ENCODE measurements at places on chromosomes 16 and 17.

- no peak for DNase-seq
Measured at GRCh38 chr16:69501956-69502745, 63.6 kb upstream of the NFAT5 start.

- DNase-seq: no peak
Measured at GRCh38 chr17:47225436-47225858, 16.3 kb downstream of the MYL4 start.

GRCh38 chr16:69190598-69190997, 3.6 kb downstream of the SNTB2 start:
- no peak for DNase-seq

DNA sequence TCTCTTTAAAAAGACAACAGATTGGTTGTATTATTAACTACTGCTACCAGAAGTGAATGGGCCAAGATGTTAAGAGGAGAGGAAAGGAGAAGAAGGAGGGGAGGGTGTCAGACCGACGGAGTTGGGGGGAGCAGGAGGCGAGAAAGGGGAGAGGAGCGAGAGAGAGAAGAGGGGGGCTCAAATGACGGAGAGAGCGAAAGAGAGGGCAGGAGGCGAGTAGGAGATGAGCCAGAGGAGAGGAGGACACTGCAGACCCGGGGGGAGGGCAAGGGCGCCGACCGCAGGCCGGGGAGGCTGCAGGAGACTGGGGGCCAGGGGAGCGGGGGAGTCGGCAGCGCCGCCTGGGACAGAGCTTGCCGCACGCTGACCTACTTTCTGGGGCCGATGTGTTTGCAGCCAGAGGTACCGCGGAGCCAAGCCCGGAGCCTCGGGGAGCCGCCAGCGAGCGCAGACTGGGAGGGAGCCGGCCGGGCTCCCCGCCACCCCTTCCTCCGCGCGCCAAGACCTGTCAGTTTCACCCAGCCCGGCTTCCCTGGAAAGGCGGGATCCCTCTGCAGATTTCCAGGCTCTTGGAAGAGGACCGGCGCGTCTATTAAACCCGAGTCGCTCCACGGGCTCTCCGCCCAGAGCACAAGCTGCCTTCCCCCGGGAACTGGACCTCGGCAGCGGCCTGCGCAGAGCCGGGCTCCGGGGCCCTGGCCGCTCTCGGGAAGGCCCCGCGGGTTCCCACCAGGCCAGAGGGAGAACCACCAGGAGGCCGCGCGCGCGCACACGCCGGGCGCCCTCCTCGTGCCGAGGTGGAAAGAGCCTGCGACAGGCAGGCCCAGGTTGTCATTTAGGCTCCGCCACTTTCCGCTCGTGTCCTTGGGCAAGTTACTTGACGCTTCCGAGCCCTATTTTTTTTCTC, 74.6 kb downstream of the CMC2 start:
- DNase-seq: peak; percentile 20

- no peak for DNase-seq
Measured at GRCh38 chr16:3823427-3823826, 57.1 kb downstream of the CREBBP start.

DNA sequence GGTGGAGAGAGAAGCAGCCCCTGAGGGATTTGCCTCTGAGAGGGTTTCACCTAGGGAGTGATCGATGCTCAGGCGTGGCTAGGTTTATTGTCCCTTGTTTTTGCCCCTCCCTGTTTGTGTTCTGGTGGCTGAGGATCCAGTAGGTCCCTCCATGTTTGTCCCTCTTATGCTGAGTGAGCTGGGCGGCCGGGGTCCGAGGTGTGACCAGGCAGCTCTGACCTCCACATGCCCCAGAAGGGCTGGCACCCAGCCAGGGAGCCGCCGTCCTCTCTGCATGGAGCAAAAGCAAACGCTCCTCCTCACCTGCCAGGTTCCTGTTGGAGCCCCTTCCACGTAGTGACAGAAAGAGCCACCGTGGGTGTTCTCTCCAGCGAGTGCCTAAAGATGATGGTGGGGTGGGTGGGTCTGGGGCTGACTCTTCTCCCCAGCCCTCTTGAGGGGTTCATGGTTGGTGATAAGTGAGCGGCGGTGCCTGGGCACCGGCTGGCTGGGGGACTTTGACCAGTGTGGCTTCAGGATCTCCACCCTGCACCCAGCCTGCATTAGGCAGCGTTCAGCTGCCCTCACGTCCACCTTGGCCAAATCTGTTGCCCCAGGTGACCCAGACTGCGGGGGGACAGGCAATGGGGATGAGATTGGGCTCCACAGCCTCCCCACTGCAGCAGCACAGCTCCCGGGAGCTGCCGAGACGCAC, 14.1 kb upstream of the NUDT16L1 start:
- no peak for DNase-seq

DNA sequence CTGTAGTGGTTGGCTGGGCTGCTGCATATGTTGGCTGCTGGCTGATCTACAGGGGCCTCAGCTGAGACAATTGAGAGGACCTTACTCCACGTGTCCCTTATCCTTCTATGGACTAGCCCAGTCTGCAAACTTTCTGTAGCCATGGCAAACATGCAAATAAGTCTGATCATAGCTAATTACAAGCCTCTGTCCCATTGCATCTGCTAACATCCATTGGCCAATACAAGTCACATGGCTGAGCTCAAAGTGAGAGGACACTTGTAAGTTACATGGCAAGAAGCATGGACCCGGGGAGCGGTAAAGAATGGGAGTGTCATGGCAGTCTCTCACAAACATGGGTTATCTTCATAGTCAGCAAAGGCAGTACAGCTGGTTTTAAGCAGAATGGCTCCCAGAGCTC, 11.6 kb upstream of the IL4R start:
- DNase-seq: no peak

- DNase-seq: peak; percentile 15
Measured at GRCh38 chr17:44581868-44582267, 24.6 kb downstream of the FZD2 start.

DNA sequence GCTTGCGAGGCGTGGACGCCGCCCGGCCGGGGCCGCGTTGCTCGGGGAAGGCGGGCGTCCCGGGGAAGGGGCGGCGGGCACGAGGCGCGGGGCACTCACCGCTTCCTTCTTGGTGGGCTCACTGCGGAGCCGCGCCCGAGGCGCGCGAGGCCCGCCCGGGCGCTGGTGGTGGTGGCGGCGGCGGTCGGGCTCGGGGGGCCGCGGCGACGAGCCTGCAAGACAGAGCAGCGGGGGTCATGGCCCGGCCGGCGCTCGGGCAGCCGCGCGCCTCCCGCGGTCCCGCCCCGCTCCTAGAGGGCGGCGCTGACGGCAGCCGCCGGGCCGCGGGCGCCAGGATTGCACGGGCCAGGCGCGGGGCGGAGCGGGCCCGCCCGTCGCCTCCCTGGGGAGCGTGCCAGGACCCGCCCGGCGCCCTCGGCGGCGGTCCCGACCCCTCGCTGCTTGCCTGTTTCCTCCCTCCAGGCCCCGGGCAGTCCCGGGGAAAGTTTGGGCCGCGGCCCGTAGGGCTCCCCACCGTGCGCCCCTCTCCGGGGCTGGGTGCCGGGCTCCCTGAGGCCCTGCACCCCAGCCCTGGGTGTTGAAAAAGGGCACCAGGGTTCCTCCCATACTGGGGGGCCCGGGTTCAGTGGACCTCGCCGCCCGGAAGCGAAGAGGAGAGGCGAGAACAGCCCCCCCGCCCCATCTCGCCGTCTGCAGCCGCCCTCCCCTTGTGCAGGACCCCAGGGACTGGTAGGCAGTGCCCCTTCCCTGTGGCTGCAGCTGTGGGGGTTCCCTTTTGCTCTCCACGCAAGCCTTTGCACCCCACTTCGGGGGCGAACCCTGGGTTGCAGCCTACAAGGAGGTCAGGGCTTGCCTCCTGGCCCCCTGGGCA, at the start of gene C16orf74:
Gene C16orf74, minus strand, starts transcription at position 270 of the 871 bp plus-strand sequence. CDS start 15,879 bp downstream, outside the sequence.
- DNase-seq: no peak

- no peak for DNase-seq
Measured at GRCh38 chr16:9042964-9043680, 48.3 kb upstream of the HAPSTR1 start.

DNA sequence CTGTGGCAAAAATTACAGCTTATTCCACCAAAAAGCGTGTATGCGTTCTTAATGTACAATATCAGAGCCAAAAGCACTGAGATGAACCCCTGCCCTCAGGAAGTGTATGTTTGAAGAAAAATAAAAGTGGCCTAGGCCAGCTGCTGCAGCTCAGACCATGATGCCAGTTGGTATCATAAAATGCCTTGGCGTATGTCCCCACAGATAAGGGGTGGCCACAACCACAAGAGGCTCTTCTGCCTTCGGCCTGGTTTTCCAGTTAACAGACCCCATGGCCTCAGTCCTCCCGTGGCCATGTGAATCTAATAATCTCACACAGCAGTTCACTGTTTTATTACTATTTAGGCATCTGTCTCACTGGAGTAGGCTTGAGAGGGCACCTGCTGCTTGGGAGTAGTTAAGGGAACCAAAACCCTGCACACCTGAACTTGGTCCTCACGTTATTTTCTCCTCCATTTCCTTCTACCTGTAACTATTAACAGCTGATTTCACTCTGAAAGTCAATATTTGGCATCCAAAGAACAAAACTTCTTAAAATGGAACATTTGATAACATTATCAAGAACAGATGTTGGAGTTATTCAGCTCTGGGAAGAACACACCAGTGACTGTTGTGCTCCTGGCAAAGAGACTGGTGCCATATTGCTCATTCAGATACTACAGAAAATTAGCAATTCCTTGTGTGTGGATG, 34.8 kb upstream of the ERN1 start:
- DNase-seq: no peak

DNA sequence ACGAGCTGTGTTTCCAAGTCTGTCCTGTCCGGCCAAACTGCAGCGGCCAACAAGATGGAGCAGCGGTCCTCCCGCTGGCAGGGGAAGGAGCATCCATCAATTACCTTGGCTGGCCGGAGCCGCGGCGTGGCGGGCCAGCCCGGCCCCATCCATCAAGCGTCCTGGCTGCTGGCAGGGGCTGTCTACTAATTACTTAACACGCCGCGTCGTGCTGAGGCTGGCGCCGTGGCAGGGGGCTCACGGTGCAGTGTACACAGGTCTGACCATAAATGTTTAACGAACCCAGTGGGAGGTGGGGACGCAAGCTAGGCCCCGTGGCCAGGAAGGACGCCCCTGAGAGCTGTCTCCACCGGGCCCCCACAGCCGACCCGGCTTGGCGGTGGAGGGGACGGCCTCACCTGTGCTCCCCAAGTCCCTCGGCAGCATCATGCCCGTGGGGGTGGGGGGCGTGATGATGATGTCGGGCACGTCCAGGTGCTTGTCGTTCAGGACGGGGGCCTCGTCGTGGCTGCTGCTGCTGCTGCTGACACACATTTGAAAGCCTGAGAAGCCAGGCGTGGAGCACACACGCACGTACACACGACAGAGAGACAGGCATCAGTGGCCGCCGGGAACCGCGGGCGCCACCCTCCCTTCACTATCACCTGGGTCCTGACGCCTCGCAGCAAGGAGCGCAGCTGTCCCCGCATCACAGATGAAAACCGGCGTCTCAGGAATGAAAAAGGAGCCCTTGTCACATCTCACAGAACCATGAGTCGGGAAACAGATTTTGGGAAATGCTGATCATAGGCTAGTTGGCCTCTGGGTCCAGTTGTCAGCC, 21.2 kb upstream of the GINS2 start:
- DNase-seq: no peak

- peak; percentile 64 for DNase-seq
Measured at GRCh38 chr17:21549107-21549687, 143.1 kb upstream of the KCNJ18 start.

DNA sequence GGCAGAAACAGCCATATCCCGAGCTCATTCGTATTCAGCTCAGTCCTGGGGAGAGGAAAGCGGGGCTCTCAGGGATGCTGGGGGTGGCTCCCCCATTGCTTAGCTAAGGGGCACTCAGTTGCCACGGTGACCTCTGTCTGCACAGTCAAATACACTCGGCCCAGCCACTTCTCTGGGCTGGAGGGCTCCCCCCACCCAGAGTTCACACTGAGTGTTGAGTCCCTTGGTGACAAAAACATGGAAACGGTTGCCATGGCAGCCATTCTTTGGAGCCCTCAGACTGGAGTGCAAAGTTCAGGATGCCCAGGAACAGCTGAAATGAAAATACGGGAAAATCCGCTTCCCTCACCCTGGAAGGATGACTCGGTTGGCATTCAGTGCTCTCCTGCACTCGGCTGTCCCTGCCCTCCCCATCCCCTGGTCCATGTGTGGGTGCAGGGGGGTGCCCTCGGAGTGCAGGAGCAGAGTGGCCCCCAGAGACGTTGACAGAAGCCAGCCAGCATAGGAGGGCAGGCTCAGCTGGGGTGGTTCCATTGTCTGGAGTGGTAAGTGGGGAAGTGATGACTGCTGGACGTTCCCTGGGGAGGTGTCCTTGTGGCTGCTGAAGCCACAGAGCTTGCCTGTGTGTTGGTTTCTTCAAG, 216.5 kb downstream of the NTN1 start:
- DNase-seq: no peak

- no peak for DNase-seq
Measured at GRCh38 chr16:89612415-89613166, 851 bp upstream of the DPEP1 start.

- DNase-seq: peak; percentile 87
Measured at GRCh38 chr17:7843536-7844291, 9.7 kb downstream of the KDM6B start.

GRCh38 chr17:49878931-49879904, 31.3 kb upstream of the TAC4 start:
- no peak for DNase-seq

DNA sequence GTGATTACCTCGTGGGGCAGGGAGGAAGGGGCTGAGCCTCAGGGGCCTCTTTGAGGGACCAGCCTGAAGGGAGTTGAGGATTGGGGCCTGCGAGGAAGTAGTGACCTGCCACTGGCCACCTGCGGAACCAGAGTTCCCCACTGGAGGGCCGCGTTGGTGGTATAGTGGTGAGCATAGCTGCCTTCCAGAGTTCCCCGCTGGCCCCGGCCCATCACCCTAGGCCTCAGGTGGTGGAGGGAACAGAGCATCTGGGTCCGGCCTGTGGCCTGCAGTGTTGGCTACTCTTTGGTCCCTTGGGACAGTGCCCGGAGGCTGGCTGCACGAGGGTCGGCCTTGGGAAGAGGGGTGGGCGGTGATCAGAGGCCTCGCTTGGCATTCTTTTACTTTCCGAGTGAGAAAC, 20.5 kb downstream of the MGAT5B start:
- no peak for DNase-seq

- DNase-seq: no peak
Measured at GRCh38 chr17:63805591-63805990, 21.6 kb upstream of the PSMC5 start.

- DNase-seq: no peak
Measured at GRCh38 chr17:72379516-72379915, 258.7 kb downstream of the SOX9 start.

Measured in activated naive CD4-positive, alpha-beta T cell treated with anti-CD3 and anti-CD28 coated beads for 36 hours (primary cell).